Activated naive CD4-positive, alpha-beta T cell treated with anti-CD3 and anti-CD28 coated beads, Interleukin-2, amount 10 ng/mL, durations not matched to agents 7 days and 5 days (primary cell): ENCODE measurements at places on chromosomes 5 and 9.

DNA sequence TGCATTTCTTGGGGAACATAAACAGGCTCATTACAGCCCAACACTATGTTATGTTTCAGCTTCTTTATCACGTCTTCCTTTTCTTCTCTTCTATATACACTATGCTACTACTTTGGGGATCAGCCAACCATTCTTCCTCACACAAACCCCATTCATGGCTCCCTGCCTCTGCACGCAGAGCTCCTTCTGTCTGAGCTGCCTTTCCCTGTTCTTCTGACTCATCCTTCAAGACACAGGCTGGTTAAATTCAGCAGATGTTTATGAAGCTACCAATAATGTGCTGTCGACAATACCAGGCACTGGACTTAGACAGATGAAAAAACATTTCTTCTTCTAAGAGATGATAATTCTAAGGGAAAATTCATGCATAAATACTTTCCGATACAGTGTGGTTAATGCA is 102.5 kb upstream of the TXNDC8 start:
- H3K36me3 ChIP-seq: no peaks in the 10 kb centered on the region
- no peak overlapping the region for H3K4me3 ChIP-seq
- H3K27ac ChIP-seq: no peak overlapping the region
- no peaks in the 10 kb centered on the region for H3K27me3 ChIP-seq

- H3K36me3 ChIP-seq: no peaks in the 10 kb centered on the region
- no peaks in the 10 kb centered on the region for H3K27me3 ChIP-seq
- no peak overlapping the region for H3K27ac ChIP-seq
- no peak for DNase-seq
- H3K4me3 ChIP-seq: no peak overlapping the region
These were observed 163.6 kb upstream of the RORB start for GRCh38 chr9:74333384-74334032.

DNA sequence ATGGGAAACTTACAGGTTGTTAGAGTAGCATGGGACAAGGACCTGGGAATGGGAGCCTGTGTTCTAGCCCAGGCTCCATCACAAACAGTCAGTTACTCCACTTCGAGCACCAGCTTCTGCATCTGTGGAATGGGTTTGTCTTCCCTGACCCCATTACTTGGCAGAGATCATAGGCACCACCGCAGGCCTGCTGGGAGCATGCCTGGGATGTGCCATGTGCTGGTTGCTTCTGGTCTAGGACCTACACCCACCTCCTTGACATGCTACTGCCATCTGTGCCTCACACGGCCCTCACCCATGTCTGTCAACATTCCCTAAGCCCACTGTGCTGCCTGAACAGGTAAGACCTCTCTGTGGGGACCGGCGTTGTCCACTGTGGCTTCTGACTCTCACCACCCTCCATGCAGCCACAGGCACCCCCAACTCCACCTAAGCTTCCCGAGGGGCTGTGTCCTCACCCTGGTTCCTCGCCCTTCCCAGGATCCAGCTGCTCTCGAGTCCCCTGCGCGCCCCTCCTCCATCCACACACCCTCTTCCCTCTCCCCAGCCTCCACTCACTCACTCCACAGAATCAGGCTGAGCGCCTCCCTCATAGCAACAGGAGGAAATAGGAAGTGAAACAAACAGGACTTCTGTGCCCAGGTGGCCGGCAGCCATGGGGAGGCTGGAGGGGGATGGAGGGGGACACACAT is 85.9 kb upstream of the FAM120A start:
- H3K4me1 ChIP-seq: no peaks in the 10 kb centered on the region
- H3K4me3 ChIP-seq: no peak overlapping the region
- H3K36me3 ChIP-seq: peaks cover 2% of the 10 kb centered on the region

DNA sequence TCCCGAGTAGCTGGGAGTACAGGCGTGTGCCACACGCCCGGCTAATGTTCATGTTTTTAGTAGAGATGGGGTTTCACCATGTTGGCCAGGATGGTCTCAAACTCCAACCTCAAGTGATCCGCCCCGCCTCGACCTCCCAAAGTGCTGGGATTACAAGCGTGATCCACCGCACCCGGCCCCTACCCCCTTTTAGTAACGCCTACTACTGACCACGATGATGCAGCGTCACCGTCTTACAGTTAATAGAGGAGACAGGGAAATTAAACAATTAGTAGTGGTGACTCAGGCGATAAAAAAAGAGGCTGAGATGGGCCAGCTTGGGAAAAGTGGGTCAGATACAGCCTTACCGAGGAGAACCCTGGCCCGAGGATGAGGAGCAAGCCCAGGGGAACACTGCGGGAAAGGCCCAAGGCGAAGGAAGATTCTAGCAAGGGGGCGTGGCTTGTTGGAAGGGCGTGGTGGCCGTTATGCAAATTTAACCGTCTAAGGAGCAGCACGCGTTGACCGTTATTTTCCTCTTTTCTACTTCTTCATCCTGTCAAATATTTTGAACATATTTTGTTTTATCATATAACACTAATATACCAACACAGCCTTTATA is 1.6 kb upstream of the SETX start:
- peaks cover 31% of the 10 kb centered on the region for H3K4me1 ChIP-seq
- no peak for DNase-seq
- peak overlapping the region; percentile 45 for H3K27ac ChIP-seq
- peaks cover 7% of the 10 kb centered on the region for H3K27me3 ChIP-seq

- H3K4me3 ChIP-seq: no peak overlapping the region
- no peak for DNase-seq
- H3K4me1 ChIP-seq: no peaks in the 10 kb centered on the region
- no peaks in the 10 kb centered on the region for H3K36me3 ChIP-seq
These were observed 218.4 kb upstream of the MAST4 start for GRCh38 chr5:66377747-66378146.

DNA sequence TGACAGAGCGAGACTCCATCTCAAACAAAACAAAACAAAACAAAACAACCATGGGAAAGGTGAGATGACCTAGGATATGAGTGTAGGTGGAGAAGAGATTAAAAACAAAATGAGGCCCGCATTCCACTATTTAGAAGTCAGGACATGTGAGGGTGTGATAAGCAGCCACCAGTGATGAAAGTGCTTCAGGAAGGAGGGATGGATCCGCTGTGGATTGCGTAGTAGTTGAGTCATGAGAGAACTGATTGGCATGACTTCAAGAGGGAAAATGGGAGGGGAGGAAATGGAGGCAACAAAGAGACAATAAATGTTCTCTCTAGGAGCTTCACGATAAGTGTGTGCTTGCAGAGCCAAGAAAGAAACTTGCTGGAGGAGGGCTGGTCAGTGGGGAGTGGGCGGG is 367.6 kb downstream of the ARL15 start:
- H3K4me3 ChIP-seq: no peak overlapping the region
- no peak for DNase-seq
- H3K4me1 ChIP-seq: no peaks in the 10 kb centered on the region
- H3K36me3 ChIP-seq: peaks cover 6% of the 10 kb centered on the region
- no peaks in the 10 kb centered on the region for H3K27me3 ChIP-seq
- no peak overlapping the region for H3K27ac ChIP-seq

- no peaks in the 10 kb centered on the region for H3K27me3 ChIP-seq
- peaks cover 79% of the 10 kb centered on the region for H3K36me3 ChIP-seq
- peak overlapping the region; percentile 90 for H3K27ac ChIP-seq
- peaks cover 52% of the 10 kb centered on the region for H3K4me1 ChIP-seq
- DNase-seq: peak; percentile 55
- peak overlapping the region; percentile 82 for H3K4me3 ChIP-seq
These were observed 4.3 kb downstream of the EEIG1 start for GRCh38 chr9:127976498-127976897.

DNA sequence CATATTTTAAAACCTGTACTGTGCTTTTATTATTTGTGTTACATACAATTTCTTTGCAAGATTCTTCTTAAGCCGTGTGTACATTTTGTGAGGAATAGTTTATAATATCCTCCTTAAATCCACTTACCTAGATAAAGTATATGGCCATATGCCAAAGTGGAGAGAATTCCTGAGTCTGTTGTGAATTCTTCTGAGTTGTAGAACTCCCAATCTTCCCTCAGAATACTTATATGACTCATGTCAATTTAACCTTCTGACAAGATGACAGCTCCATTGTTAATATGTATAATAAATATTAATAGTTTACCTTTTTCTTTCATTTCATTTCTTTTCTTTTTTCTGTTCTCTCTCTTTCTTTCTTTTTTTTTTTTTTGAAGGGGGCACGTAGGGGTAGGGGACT is 6.0 kb upstream of the RICTOR start:
- DNase-seq: no peak
- H3K27ac ChIP-seq: no peak overlapping the region
- no peak overlapping the region for H3K4me3 ChIP-seq
- peaks cover 4% of the 10 kb centered on the region for H3K36me3 ChIP-seq
- H3K27me3 ChIP-seq: peaks cover 40% of the 10 kb centered on the region
- H3K4me1 ChIP-seq: peaks cover 22% of the 10 kb centered on the region

DNA sequence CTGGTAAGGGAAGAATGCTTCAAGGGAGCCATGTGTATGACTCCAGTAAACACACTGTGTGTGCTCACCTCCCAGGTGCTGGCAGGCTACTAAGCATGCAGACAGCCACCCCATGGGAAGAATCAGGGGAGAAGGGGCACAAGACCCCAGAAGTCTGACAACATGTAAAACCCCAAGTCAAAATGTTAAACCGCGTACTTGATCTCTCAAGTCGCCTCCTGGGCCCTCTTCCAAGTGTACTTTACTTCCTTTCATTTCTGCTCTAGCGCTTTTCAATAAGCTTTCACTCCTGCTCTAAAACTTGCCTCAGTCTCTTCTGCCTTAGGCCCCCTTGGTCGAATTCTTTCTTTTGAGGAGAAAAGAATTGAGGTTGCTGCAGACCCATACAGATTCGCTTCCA is 31.3 kb downstream of the DAPK1 start:
- H3K4me1 ChIP-seq: no peaks in the 10 kb centered on the region
- no peak overlapping the region for H3K4me3 ChIP-seq
- H3K36me3 ChIP-seq: no peaks in the 10 kb centered on the region

DNA sequence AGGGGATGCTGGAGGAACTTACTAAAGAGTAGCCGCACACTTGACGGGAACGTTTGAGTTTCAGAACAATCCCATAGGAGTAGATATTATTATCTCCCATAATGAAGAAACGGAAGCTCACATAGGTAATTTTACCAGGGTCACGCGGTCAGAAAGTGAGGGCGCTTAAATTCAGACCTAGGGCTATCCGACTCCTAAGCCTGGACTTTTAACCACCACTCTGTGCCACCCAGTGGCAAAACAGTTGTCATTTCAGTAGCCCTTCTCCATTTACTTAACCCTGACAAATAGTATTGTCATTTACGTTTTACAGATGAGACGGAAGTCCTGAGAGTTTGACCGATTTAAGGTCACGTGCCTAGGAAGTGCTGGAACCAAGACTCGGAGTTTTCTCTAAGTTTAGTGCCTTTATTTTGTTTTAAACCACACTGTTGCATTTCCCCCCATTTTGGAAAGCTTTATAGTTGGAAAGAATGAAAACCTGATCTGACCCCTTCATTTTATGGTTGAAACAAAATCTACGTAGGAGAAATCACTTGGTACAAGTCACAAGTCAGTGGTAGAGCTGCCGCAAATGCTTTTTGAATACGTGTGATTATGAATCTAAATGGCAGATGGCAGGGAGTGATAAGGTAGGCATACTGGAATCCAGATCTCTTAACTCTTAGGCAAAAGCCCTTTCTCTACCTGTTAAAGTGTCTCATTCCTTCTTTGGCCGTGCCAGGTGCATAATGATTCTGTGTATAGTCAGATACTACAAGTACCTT is 650 bp downstream of the MRRF start:
- peak overlapping the region; percentile 83 for H3K4me3 ChIP-seq
- H3K27me3 ChIP-seq: peaks cover 4% of the 10 kb centered on the region
- H3K36me3 ChIP-seq: peaks cover 15% of the 10 kb centered on the region

- no peak overlapping the region for H3K27ac ChIP-seq
- no peak for DNase-seq
- no peak overlapping the region for H3K4me3 ChIP-seq
- H3K36me3 ChIP-seq: no peaks in the 10 kb centered on the region
- peaks cover 7% of the 10 kb centered on the region for H3K4me1 ChIP-seq
These were observed 36.1 kb upstream of the SLC2A8 start for GRCh38 chr9:127360829-127361228.
